ENCODE measurements at places on chromosomes 3 and 15.

GRCh38 chr3:52880047-52880446 is 17.3 kb downstream of the STIMATE start:
- DNase-seq: no peak

GRCh38 chr15:29651476-29652233 is 170.6 kb downstream of the TJP1 start:
- no peak for DNase-seq

DNA sequence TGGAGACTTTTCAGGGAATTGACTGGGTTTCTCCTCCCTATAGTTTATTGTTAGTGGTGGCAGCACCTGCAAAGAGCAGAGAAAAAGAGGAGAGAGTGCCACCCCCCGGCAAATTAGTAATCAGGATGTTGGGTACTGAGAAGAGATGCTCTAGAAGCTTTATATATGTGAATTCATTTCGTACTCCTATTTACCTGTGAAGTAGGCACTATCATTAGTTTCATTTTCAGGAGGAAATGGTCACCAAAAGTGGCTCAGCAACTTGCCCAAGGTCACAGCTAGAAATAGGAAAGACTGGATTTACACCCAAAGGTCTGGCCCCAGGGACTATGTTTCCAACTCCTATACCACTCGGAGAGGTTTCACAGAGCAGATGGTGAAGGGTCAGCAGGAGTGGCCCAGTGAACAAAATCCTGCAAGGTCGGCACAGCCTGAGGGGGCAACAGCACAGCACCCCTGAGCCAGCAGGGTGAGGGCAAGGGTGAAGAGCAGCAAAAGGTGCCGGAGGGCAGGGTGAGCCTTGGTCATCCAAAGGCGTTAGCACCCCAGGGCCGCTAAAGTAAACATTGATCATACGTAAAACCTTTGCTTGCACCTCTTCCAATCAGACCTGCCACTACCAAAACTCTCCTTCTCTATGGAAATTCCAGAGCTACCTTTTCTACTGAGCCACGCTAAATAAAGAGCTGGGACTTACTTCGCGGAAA is 23.6 kb downstream of the VGLL4 start:
- DNase-seq: no peak

DNA sequence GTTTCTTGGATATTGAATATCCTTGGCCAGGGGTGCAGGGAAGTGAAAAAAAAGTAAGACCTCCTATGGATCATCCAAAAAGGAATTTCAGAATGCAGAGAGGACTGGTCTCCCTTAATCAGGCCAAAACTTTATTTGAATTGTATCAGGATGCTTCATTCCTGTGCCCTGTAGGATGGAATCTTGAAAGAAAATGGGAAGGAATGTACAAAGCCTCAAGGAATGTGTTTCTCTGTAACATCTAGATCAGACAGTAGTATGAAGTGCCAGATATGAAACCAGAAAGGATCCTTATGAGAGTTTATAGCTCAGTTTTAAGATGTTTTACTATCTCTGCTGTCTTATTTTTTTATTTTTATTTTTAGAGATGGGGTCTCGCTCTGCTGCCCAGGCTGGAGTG is 6.5 kb upstream of the GSK3B start:
- no peak for DNase-seq

DNA sequence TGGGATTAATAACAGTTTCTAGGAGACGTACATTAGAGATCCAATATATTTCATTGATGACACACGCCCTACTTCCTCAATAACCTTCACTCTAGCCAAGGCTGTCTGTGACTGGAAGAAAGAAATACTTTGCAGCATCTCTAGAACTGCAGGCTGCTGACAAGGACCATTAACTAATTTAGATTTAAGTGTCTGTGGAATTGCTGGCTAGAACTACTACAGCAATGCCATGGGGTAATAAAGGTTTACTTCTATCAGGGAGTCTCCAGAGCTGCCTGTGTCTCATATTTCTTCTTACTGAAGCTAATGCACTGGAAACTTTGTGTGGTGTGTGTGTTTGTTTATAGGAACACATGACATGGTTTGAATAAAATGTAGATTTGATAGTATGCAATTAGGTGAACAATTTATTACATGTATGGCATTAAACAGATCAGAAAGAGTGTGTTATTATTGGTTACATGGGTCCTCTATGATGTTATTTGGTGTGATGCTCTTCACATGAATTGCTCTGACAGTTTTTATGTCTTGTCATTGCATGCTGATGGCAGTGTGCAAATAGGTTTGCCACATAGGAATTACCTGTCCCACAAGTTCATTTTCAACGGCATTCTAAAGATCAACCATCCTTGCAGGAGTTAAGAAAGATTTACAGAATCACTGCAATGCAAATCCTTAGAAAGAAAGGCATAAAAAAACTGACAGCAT is 916.2 kb upstream of the CADM2 start:
- no peak for DNase-seq

- no peak for DNase-seq
These were observed 82.0 kb upstream of the WNT5A start for GRCh38 chr3:55569033-55569599.

GRCh38 chr15:70618929-70619328 is 144.4 kb downstream of the UACA start:
- no peak for DNase-seq

DNA sequence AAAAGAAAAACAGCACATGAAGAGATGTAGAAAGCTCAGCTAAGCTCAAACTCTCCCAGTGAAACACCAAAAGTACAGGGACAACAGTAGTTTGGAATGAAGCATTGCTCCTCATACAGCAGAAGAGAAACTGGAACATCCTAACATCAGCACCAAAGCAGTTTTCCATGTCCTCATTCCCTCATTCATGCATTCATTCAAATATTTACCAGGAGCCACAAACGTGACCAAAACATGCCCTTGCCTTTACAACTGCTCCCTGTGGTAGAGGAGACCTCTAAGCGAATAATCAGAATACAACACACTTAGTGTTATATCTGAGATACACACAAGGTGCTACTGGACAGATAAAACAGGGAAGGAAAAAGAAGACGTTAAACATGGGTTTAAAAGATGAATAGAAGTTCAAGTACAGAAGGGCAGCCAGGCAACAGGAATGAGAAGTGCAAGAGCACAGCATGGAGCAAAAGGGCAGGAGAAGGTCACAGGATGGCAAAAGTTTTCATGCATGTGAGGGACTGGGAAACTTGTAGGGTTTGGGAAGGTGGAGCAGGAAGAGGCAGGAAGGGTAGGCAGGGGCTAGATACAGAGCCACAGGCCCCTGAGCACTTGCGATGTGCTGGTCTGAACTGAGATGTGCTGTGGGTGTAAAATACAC is 58.5 kb upstream of the LMCD1 start:
- DNase-seq: no peak

- no peak for DNase-seq
These were observed 21.5 kb downstream of the LARS2 start for GRCh38 chr3:45409921-45410320.

DNA sequence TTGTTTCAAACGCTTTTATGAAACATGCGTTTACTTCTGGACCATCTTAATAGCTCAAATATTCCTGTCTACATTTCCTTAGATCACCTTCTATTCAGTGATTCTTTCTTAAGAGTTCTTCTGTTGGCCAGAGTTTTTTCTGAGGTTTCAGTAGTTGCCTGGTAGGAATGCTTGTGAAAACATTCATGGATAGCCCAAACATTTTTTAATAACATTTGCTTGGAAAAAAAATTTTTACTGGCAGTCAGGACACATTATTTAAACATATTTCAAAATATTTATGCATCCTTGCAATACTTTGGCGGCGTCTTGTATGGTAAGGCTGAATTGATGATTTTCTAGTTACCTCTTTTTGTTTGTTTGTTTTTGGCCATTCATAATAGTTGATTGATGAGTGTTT is 47.4 kb upstream of the ZBTB20 start:
- no peak for DNase-seq

DNA sequence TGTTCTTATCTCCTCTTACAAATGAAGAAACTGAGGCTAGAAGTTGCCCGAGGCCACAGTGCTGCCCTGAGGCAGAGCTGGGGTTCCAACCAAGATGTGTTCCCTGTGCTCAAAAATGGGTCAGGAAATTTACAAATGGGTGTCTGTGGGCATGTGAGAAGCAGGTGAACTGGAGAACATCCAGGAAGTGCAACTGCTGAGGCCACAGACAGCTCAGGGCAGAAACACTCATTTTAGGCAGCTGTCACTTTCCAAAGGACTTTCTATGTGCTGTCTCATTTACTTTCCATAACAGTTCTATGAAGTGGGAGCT is 47.2 kb upstream of the ATP2B2 start:
- DNase-seq: no peak

DNA sequence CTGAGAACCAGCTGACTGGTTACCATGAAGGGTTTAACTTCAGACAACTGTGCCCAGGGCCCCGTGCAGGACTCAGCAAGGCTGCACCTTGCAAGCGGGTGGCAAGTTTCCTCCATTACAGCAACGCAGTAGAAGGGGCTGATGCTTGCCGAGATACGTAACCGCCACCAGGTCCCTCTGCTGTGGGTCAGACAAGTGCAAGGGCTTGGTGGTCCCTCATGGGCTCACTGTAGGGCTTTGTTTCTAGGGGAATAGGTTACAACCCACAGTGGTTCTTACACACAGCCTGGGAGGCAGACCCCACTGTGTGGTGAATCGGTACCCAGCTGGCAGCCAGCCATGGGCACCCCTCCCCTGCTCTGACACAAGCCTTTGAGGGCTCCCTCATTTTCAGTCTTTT is 15.5 kb upstream of the SNRPA1 start:
- DNase-seq: no peak

- DNase-seq: no peak
These were observed 325.3 kb upstream of the ADAMTS9 start for GRCh38 chr3:65013053-65013452.

GRCh38 chr3:54538346-54538745 is 389.5 kb downstream of the LRTM1 start:
- DNase-seq: no peak

- no peak for DNase-seq
These were observed 43.1 kb downstream of the BTLA start for GRCh38 chr3:112456147-112456546.

DNA sequence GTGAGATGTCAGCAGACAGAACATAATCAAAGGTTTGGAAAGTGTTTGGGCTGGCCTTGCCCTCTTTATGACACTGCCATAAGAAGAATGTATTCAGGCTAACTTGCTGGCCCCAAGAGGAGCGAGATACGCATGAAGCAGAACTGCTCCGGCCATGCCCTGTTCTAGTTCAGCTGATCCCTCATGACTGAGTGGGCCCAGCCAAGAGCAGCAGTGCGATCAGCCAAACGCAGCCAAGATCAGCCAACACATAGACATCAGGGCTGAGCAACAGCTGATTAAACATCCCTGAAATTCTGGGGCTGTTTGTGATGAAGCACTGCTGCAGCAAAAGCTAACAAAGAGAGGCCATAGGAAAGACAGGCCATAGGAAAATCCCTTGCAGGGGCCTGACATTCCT is 24.1 kb downstream of the POMGNT2 start:
- DNase-seq: no peak

GRCh38 chr15:98216166-98216565 is 255.7 kb downstream of the ARRDC4 start:
- no peak for DNase-seq

DNA sequence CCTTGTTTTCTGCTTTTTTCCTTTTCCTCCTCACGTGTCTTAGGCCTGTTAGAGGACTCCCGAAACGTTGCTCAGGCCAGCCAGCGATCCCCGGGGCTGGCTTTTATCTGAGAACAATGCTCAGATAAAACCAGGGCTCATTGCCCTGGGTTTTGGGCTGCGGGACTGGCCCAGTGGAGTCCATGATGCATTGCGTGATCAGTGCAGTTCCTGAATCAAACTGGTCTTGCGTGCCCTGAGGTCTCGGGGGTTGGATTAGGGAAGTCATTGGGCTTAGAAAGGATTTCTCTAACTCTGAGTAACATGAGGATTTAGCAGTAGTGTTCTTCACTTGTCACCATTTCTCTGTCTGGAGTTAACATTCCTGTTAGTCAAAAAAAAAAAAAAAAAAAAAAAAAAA is 66.3 kb downstream of the CCR1 start:
- no peak for DNase-seq

GRCh38 chr15:73568564-73569280 is 64.5 kb downstream of the NPTN start:
- DNase-seq: no peak

DNA sequence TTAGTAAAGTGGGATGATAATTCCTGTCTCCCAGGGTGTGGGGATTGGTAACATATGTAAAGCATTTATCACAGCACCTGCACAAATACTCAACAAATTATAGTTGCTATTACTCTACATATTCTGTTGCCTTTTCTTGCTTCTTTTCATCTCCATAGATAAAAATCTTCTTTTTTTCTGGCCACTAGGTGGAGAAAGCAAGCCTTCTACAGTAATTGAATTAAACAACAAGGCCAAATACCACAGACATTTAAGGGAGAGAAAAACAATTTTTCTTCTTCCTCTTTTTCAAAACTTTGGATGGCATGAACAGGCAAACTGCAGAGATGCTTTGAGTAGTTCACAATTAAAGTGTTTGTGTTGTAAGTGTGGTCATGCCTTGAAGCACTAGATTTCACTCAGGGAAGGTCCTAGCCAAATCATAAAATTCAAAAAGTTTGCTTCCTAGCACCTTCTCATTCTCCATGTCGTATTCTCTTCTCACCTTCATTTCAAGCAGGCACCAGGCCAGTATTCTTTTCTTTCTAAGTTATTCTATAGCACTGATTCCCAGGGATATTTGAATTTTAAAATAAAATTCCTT is 493.4 kb upstream of the TGFBR2 start:
- DNase-seq: no peak

DNA sequence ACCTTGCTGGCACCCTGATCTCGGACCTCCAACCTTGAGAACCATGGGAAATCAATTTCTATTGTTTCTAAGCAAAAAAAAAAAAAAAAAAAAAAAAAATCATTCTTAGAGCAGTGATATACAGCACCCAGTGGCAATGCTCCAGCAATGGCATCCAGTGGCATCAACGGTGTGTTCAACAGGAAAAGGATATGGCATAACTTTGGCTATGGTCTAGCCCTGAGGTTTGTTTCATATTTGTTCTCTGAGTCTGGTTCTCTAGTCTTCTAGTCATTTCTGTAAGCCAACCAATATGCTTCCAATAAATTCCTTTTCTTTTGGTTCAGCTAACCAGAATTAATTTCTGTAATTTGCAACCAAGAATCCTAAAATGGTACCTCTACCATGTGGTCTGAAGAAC is 19.2 kb downstream of the DENND4A start:
- no peak for DNase-seq

DNA sequence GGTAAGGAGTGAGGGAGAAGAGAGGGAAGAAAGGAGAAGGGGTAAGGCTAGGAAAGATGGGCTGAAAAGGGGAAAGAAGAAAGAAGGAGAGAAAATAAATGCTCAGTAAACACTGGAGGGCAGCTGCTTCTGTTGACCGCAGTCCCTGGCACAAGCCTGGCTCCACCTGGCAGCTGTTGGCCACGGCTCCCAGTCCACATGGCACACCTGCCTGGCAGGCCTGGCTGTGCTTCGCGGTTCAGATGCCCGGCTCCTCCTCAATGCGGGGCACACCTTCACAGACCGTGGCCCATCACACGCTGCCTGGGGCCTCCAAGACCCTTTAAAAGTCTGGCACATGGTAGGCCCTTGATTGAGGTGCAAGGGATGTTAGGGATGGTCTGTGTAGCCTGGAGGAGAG is 516.8 kb upstream of the PROK2 start:
- DNase-seq: no peak

Measured in stimulated activated CD4-positive, alpha-beta T cell treated with anti-CD3 and anti-CD28 coated beads, Interleukin-1b, Interleukin-23, amount 100 ng/mL, for 24 hours (primary cell).